ENCODE measurements at places on chromosomes 16 and 17.

GRCh38 chr16:86359571-86359970 lies 150.8 kb upstream of the FOXF1 start:
- DNase-seq: no peak

GRCh38 chr16:28878083-28878926 lies at the start of gene ATP2A1:
ATP2A1 (plus strand) TSS chr16:28878488; CDS start chr16:28878672, 184 bp downstream.
- DNase-seq: no peak

GRCh38 chr17:27396941-27397340 lies 59.3 kb upstream of the KSR1 start:
- no peak for DNase-seq

DNA sequence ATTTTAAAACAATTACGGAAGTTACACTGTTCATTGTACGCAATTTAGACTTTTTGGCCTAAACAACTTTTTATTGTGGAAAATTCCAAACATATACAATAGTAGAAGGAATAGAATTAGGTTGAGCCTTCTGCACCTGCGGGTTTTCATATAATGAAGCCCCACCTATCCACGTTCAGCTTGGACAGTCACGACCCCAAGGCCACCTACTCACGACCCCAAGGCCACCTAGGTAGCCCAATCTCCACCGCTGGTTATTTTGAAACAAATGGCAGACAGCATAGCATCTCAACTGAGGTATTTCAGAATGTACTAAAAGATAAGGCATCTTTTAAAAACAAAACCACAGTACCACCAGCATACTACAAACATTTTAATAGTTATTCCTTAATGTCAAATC lies 631 bp downstream of the NLRC5 start:
- no peak for DNase-seq

- DNase-seq: no peak
Measured at GRCh38 chr16:84350685-84351400, 17.5 kb upstream of the ATP2C2 start.

- DNase-seq: no peak
Measured at GRCh38 chr16:58024486-58025350, 836 bp upstream of the MMP15 start.

DNA sequence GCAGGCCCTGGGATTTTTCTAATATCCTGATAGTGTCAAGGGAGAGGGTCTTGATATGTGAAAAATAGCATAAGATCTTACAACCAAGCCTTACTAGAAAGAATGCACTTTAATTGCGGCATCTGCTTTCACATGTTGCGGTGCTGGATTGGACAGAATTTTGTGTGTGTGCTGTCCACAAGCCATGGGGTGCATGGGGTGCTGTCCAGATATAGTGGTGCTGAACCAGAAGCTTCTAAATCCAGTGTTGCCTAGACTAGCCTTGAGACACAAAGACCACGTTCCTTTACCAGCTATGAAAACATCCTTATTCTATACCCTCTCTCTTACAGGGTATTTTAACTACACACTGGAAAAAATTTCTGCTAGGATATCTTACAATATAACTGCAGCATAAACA lies 244.0 kb downstream of the TMEM114 start:
- no peak for DNase-seq

- peak; percentile 47 for DNase-seq
Measured at GRCh38 chr17:81481073-81481799, 31.4 kb downstream of the ACTG1 start.

DNA sequence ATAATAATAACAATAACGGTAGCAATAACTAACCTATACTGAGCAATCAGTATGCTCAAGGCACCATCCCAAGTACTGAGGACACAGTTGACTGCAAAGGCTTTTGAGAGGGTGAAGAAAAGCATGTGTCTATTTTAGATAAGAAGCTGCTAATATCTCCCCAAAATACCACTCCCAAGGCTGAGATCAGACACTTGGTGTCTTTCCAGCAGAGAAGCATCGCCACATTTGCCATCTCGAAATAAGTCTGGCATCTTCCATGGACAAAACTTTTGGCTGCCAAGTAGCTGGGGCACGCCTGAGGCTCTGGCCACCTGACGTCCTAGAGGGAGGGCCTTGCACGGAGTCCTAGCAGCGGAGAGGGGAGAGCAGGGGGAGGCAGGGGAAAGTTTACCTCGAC lies 39.0 kb downstream of the ZNF423 start:
- DNase-seq: no peak

GRCh38 chr17:39727556-39727955 lies 2.8 kb downstream of the MIEN1 start:
- DNase-seq: no peak

DNA sequence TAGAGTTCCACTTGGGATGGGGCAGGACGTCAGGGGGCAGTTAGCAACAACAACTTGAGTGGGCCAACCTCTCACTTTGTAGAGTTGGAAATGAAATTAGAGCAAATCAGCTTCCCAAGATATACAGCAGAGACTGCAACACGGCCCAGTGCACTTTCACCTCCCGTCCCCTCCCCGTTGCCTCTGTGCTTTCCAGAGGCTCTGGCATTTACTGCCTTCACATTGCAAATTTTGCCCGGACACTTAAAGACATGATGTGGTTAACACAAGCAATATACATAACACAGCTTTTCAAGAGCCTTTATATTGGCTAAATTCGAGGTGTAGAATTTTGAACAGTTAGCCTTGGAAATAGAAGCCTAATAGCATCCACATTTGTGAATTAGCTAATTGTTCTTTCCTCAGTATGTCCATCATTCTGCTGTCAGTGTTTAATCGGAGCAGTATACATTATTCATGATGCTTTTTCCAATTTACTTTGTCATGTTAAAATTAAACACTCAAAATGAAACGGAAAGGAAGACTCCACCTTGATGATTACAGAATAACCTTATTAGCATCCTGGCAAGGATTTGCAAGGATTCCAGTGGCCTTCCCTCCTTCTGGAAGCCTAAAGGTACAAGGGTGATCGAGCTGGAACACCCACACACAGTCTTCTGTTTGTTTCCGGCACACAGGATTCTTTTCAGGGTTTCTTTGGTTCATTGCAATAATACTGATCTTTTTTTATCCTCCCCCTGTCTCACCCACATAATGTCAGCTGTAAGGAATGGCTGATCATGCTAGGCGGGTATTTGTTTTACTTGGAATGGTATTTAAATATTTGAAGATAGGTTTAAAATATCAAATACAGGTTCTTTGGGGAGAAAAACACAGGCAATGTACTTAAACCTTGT lies 190.9 kb upstream of the CACNG5 start:
- DNase-seq: no peak

DNA sequence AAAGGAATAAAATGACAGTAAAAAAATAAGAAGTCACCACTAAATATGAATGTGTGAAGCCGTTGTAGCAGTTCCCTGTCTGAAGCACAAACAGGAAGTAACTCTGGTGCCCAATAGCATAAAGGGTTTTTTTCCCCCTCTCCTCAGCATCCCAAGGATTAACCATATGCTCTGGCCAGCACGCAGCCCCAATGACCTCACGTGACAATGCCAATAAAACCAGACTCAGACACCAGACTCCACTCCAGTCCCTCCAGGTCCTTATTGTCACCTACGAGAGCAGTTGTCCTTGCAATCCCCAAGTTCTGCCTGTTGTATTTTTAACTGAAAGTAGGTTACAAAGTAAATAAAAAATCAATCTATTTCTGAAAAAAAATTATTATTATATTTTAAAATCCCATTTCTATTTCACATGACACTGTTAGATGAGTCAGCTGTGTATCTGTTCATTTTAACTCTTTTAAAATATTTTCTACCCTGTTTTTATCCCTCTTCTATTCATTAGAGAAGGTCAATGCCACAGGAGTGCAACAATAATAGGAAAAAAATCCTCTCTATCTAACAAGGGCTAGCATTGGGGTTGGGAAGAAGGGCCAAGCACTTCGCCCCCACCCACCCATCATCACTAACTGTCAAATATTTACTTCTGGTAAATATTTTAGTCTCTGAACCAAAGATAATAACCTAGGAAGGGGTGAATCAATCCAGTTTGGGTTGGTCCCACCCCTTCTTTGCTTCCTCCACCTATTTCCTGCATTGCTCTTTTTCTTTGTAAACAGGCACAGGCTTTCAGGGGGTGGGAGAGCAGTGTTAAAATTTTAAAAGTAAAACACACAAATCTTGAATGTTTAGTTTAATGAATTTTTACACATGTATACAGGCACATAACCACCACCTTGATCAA lies 6.6 kb downstream of the PRAC1 start:
- DNase-seq: no peak

- no peak for DNase-seq
Measured at GRCh38 chr17:49015179-49015923, 18.2 kb downstream of the IGF2BP1 start.

DNA sequence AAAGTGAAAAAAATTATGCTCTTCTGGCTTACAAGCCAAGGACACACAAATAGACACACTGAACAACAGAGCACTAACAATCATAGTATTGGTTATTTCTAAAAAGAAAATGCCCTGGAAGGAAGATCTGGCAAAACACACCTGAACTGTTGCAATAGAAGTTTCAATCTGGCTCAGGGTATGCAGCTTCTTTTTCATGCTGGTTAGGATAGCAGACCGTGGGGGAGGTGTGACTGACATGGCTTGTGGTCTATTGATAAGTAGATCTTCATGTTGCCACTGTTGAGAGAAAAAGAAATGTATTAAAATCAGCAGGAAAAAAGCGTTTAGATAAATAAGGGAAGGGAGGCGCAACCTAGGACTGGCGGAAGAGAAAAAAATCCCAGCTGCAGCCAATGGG lies 26.5 kb upstream of the ARL6IP1 start:
- DNase-seq: no peak

- no peak for DNase-seq
Measured at GRCh38 chr16:15829460-15829859, 27.4 kb downstream of the MYH11 start.

GRCh38 chr16:16122264-16122663 lies 101.0 kb downstream of the ABCC6 start:
- no peak for DNase-seq

- no peak for DNase-seq
Measured at GRCh38 chr16:52469091-52469490, 77.9 kb downstream of the TOX3 start.

- DNase-seq: no peak
Measured at GRCh38 chr16:60203525-60204124, 1469.5 kb upstream of the GOT2 start.

DNA sequence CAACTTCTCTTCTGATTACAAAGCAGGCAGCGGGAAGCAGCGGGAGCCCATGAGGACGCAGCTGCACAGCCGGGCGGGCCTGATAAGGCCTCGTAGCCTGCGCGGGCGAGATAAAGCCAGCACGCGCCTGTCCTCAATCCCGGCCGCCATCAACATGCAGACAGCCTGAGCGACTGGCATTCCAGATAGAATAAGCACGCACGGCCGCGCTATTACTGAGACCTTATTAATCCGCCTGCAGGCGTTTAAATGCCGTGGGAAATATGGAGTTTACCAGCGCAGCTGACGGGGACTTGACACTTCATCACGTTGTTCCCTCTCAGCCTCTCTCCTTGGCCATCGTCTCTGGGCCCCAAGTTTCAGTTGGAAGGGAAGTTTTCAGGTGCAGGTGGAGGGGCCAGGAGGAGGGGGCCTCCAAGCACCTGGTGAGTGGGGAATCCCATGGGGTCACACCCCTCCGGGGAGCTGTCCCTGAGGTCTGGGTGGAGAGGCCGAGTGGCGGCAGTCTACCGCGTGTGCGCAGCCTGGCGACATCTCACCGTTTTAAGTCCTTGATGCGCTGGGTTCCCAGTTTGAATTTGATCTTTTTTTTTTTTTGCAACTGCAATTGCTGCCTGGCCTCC lies 27.3 kb upstream of the CBFA2T3 start:
- no peak for DNase-seq

GRCh38 chr17:39536468-39536867 lies 71.3 kb downstream of the NEUROD2 start:
- no peak for DNase-seq

DNA sequence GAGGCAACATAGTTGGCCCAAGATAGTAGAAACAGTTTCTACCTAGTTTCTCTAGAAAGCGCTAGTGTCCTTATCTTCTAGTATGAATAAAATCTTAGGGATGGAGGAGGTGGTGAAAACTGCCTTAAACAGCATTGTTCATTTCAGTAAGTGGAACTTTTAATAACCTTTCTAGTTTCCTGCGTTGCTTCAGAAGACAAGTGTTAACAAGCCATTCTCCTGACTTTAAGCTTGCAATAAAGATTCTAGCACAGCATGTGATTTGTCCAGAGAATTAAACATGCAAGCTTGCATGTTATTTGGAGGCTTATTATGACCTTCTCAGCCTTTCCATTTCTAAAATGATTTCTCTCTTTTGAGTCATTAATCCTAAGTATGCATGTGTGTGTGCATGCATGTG lies 72.3 kb downstream of the TANGO6 start:
- no peak for DNase-seq

GRCh38 chr16:47230296-47230695 lies 86.6 kb upstream of the NETO2 start:
- no peak for DNase-seq

DNA sequence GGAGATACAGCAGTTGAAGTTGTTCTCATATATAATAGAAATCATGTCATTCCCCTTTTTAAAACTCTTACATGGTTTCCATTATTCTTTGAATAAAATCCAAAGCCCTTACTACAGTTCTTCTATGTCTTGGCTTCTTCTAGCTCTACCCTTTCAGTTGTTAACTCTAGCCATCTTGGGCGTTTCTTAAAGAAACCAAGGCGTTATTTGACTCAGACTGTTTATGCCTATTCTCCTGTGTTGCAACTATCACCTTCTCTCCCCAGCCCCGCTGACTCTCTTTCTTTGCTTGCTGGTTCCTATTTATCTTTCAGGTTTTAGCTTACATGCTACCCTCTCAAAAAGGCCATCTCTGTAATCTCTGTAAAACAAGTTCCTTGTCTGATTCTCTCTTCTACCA lies 32.7 kb downstream of the NFATC3 start:
- DNase-seq: no peak

- no peak for DNase-seq
Measured at GRCh38 chr17:80727409-80727755, 182.7 kb downstream of the RPTOR start.

- DNase-seq: no peak
Measured at GRCh38 chr17:75260641-75261335, 618 bp downstream of the GGA3 start.

DNA sequence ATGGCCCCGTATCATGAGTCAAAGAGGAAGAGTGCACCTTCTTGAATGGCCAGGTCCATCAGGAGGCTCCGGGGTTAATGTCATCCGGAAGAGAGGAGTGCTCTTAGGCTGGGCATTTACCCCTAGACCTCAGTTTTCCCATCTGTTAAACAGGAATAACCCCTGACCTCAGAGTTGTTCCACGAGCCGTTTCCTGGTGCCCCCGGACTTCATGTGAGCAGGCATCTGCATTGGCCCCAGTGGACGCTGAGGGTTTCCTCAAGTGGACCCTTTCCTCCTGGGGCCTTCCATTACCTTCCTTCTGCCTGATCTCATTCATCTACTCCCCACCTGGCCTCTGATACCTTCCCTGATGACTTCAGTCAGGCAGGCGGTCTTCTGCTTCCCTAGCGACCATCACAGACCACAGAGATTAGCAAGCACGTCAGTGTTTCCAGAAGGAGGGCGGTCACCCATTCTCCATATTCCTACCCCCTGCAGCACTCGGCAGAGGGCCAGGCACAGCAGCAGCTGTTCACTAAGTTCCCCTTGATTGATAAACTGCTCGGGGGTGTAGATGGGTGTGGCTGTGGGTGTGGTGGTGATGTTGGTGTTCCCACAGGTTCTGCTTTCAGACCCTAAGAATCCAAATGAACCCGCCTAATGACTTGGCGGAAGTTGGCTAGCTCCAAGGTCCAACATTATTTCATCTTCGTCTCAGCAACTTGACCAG lies 346.6 kb upstream of the TNRC6C start:
- no peak for DNase-seq

Measured in activated gamma-delta T cell (primary cell).